ENCODE measurements at places on chromosomes 2 and 18. TPM values are rescaled to one million over a fixed set of nuclear protein-coding genes. Genes with fewer than 3 reads are reported as not detected.
A peak's percentile ranks its signal among the peaks of the same experiment; 100 is the strongest.

GRCh38 chr2:179129574-179130238 is 79.8 kb upstream of the CCDC141 start:
- ATAC-seq, result no peak

- ATAC-seq, result no peak
Measured at GRCh38 chr2:209209943-209210342, 213.9 kb upstream of the MAP2 start.

Gene C2orf66
- 1.0 TPM for total RNA-seq

- peak; percentile 58 for ATAC-seq
Measured at GRCh38 chr2:218397820-218398436, 1.7 kb upstream of the CTDSP1 start.

DNA sequence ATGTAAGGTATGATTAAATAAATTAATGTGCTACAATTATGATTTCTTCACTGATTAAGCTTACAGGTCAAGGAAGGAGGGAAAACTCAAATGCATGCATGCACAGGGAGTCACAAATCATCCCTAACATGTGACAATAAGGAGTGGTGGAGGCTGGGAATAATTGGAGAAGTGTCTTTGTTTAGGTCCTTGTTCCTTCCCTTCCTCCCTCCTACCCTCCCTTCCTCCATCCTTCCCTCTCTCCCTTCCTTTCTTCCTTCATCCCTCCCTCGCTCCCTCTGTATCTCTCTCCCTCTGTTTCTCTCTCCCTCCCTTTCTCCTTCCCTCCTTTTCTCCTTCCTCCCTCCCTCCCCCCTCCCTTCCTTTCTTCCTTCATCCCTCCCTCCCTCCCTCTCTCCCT is 337.1 kb downstream of the CTNNA2 start:
- ATAC-seq, result no peak

- ATAC-seq, result peak; percentile 96
Measured at GRCh38 chr2:96485751-96486651, 19.2 kb downstream of the NEURL3 start.

Gene SLC25A12
- total RNA-seq, result 15.2 TPM

DNA sequence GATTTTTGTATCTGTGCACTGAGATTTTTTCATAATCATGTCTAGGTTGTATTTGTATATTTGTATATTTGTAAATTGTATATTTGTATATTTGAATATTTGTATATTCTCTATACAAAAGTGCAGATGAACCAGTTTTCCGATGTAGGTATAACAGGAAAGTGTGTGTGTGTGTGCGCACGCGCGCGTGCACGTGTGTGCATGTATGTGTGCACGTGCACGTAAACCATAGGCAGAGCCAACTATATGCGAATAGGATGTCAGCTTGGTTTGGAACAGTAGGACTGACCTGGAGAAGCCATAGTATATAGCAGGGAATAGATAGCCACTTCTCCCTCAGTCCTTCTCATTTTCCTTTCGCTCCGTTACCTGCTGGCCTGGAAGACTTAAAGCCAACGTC is 565.8 kb downstream of the XIRP2 start:
- ATAC-seq, result no peak

Gene ITGB6
- not detected for total RNA-seq
